ENCODE measurements at places on chromosomes 13 and 19.

GRCh38 chr13:71922194-71922593 is 55.2 kb upstream of the DACH1 start:
- DNase-seq, result no peak

DNA sequence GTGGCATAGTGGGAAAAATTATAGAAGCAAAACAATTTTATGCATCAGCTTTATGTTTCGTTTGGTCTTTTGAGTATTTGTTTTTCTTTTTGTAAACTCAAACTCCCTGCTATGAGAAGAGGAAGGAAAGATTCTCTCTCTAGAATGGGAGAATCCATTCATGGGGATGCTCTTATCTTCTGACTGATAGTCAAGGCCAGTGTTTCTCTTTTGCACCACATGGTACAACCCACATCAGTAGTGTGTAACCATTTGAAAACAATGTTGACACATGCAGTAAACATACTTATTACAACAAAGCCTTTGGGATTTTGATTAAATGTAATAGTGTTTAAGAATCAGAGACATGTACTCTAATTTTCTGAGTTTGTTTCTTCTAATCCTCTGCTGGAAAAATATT is 490.5 kb downstream of the MYO16 start:
- no peak for DNase-seq

DNA sequence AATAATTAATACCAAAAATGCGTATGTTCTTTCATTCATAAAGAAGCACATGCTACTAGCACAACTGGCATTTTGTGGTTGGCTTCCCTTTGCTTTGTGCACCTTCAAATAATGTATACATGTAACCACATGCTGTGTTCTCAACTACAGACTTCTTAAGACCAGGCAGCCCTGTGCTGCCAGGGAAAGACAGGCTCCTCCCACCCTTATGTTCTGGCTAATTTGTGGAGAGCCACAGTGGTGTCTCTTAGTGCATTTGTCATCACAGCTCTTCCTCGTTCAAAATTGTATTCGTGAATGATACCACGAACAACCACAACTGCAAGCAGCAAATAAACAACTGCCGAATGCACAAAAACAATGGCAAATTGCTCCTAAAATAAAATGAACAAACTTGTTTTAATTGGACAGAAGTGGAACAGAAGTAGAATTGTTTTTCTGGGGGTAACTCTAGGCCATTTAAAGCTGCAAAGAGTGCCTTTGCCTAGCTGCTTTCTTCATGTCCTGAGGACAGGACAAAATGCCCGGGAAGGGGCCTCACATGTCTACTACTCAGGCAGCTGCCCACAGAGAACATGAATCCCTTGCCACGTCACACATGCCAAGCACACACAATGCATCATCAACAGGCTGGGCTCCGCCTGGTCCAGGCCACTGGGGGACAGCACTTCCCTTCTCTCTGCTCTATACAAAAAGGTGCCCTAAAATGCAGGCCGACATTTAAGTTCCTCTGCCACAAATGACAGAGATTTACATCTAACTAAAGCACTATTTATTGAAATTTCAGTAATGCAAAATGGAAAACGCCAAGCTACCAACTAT is 21.7 kb downstream of the IRS2 start:
- peak; percentile 49 for DNase-seq

DNA sequence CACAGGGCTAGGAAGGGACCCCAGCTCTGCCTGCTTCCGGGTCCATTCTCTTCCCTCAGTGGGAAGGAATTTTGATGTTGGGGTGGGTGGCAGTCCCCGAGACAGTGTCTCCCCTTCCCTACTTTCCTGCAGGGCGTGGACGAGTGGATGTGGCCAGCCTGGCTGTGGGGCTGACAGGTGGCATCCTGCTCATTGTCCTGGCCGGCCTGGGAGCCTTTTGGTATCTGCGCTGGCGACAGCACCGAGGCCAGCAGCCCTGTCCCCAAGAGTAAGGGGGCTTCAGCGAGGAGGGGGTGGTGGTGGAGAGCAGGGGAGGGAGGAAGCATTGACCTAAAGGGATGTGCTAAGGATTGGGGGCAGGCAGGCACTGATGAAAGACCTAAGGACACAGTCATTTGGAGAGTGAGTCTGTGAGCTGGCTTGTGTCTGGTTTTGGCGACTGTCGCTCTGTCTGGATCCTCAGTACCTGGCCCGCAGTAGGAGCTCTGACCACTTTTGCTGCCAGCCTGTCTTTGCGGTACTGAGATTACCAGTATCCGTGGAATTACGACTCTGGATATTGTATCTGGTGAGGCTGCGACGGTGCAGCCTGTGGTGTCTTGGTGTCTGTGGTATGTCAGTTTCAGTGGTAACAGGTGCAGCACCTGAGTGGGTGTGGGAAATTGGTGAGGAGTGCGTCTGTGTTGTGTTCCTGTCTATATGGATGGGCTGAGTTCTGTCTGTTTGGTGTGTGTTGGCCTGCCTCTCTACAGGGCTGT is 2.4 kb upstream of the PRR12 start:
- DNase-seq, result peak; percentile 31

DNA sequence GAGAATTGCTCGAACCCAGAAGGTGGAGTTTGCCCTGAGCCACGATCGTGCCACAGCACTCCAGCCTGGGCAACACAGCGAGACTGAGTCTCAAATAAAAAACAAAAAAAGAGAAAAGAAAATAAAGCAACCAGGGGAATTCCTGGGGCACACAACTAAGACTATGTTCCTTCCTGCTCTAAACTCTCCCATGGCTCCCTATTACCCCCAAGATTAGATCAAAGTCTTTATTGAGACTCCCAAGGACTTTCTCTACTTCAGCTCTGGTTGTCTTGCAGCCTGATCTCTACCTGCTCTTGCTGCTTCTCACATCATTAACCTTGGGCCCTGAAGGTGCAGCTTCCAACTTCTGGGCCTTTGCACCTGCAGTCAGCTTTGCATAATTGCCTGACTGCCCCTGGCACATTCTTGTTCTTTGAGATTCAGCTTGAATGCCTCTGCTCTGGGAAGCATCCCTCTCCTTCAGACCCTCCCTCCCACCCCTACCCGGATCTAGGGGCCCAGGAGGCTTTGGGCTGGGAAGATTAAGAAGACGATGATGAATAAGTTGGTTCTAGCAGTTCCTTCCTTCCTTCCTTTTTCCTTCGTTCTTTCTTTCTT is 16.8 kb upstream of the CERS4 start:
- no peak for DNase-seq

DNA sequence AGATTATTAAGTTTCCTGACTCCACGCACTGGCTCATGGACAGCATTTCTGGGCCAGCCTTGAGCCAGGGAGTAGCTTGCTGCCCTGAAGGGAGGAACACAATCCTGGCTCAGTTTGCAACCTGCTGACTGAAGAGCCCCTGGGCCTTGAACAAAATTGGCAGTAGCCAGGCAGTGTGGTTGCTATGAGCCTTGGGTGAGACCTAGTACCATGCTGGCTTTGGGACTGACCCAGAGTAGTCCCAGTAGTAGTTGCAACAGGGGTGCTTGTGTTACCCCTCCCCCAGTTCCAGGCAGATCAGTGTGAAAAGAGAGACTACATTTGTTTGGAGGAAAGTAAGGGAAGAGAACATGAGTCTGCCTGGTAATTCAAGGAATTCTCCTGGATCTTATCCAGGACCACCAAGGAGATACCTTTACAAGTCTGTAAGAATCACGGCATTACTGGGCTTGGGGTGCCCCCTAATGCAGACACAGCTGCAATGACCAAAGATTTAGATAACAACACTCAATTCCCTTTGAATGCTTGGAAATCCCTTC is 22.0 kb downstream of the ITGBL1 start:
- DNase-seq, result no peak

- peak; percentile 43 for DNase-seq
Measured at GRCh38 chr13:113297370-113298042, 467 bp downstream of the LAMP1 start.

DNA sequence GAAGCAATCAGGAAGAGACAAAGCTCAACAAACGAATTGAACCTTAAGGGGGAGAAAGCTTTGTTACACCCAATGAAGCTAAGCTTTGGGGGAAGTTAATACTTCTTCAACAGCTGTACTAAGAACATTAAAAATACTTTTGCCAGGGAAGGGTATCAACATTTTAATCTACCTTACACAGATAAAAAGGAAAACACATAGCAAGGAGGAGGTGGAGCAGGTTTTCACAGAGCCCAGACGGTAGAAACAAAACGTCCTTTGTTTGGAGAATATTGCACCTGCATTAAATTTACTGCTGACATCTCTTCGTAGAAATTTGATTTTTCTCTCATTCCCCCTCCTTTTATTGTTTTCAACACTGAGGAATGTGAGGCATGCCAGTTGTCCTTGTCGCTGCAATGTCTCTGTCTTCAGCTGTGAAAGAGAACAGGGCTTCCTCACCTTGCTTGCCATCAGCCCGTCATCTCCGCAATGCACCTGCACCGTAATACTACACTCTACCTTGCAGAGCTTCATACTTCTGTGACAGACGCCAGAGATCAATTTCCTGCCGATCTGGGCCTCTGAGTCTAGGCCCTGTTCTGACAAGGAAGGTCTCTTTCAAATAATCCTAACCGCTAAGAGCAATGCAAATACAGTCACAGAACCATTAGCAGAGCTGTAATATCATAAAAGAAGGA is 270.8 kb downstream of the SPRY2 start:
- no peak for DNase-seq

- no peak for DNase-seq
Measured at GRCh38 chr13:111401151-111401550, 80.7 kb downstream of the TEX29 start.

- DNase-seq, result peak; percentile 10
Measured at GRCh38 chr19:39299404-39299803, 3.2 kb downstream of the IFNL1 start.

GRCh38 chr13:65336087-65336749 is 1893.9 kb downstream of the PCDH9 start:
- no peak for DNase-seq

DNA sequence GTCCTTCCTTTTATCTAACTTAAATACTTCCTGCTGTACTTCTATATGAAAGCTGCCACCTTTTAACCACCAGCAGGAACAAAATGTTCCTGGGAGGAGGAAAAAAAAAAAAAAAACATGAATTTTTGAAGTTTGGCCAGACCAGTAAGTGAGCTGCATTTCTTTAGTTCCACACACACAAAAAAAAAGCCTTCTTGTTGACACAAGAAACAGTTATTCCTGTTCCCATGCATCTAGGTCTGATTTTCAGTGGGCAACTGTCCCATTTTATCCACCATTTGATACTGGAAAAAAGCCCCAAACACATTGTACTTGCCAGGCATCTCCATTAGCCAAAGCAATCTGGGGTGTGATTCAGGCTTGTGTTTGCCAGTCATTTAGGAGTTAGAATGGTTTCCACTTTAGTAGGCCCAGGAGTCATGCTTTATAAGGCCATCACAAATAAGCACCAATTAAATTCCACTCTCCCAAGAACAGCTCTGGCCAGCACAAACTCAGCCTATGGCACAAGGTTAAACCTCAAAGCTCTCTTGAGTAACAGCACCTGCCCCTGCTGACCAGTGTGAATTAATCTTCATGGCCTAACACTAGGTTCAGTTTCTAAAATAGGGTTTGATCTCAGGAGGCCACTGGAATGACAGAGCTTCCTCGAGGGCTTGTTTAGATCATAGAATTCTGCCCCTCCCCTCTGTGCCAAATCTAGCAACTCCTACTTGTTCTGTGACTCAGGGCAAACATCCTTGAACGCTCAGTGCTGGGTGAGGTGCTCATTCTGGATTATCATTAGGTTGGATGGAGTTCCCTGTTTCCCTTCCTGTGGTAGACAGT is 67.1 kb downstream of the NUFIP1 start:
- DNase-seq, result no peak

DNA sequence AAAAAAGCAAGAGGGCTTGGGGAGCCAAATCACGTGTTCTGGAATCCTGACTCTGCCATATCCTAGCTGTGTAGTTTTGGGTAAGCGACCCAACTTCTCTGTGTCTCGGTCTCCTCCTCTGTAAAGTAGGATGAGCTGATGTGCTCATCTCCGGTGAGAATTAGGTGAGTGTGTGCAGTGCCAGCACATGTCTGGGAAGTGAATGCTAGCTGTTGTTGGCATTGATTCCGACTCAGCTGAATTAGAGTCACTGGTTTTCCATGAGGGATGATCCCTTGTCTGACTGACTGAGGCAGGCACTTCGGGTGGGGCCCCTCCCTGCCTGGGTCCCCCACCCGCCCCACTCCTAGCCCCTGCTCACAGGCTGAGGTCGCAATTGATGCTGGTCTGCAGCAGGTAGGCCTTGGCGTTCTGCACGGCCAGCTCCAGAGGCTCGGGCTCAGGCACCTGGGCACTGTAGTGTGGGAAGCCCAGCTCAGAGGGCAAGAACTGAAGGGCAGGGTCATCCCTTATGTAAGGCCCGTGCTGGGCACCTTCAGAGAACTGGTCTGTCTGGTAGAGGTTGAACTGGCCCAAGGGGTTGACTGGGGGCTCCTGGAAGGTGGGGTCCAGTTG is 835 bp downstream of the RSPH6A start:
- DNase-seq, result no peak

DNA sequence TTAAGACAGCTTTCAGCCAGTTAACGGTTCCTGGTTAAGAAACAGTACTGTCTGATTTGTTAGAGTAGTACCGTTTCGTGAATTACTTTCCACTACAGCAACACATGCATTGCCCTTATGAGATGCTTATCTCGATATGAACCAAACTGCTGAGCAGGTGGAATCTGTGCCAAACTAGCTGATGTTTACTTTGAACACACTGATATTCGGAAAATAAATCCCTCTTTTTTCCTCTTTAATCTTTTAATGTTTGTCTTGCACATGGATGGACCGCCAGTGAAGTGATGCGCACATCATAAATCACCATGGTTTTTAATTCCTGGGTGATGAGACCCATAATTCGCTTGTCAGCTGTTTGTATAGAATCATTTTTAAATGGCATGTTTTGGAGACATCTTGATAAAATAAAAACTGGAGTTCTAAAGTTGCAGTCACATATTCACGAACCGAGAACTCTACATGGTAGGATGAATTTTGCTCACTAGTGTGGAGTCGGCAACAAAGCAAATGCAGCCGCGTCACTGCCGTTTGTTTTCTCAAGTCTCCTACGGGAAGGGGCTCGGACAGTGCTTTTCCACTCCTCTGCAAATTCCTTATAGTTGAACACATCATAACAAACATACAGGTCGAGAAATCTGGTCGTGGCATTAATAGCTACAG is 1.1 kb downstream of the GJA3 start:
- DNase-seq, result no peak

- peak; percentile 56 for DNase-seq
Measured at GRCh38 chr19:48746738-48747575, at the start of gene IZUMO1. Gene IZUMO1, minus strand, starts transcription at chr19:48746909. Its CDS starts 1,050 bp downstream, at chr19:48745859.

GRCh38 chr13:29922281-29922821 is 71.9 kb upstream of the UBL3 start:
- DNase-seq, result no peak
